ENCODE measurements at places on chromosomes 2 and 18.

GRCh38 chr2:219388907-219389156 lies 1.1 kb upstream of the DNPEP start:
- no peak for DNase-seq

DNA sequence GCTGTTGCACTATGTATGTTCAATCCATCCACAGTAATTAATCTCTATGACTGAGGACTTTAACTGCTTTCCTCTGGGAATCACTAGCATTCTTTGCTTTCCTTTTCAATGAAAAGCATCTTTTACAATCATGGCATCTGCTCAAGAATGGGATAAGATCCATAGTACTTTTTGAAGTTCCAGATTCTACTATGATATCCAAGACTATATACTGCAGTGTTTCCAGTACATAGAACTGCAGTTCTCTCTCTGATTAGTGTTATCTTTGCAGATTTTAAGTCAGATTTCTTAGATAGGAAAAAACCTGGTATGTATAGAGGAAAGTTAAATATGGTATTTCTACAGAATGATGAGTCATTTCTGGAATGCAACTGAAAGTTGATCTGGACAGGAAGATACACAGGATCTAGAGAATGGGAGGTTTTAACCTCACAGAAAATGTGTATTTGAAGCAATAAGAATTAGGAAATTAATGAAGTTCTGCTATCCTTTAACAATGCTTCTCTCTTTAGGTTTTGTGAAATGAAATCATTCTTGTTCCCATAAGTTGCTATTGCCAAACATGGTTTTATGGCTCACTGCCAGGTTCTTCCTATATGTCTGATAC lies 670.7 kb downstream of the ERBB4 start:
- DNase-seq, result no peak

DNA sequence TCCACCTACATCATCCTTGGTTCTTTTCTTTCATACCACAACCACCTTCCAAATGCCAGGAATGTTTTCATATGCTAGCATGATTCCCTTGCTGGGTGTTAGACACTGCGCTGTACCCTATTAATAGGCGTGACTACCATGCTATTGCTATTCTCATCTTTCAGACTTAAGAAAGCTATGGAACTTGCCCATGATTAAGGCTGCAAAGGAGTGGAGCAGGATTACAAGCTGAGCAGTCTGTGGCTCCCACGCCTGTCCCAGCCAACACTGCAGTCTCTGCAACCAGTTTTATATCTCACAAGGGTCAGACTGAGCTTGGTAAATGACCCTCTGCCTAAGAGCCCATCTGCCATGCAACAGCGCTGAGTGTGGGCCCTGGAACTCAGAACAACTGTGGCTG lies 285.7 kb upstream of the POU3F3 start:
- no peak for DNase-seq

GRCh38 chr2:19504400-19505198 lies 146.2 kb upstream of the OSR1 start:
- no peak for DNase-seq

- DNase-seq, result no peak
Observed at GRCh38 chr2:144161061-144161460, 358.9 kb downstream of the ZEB2 start.

DNA sequence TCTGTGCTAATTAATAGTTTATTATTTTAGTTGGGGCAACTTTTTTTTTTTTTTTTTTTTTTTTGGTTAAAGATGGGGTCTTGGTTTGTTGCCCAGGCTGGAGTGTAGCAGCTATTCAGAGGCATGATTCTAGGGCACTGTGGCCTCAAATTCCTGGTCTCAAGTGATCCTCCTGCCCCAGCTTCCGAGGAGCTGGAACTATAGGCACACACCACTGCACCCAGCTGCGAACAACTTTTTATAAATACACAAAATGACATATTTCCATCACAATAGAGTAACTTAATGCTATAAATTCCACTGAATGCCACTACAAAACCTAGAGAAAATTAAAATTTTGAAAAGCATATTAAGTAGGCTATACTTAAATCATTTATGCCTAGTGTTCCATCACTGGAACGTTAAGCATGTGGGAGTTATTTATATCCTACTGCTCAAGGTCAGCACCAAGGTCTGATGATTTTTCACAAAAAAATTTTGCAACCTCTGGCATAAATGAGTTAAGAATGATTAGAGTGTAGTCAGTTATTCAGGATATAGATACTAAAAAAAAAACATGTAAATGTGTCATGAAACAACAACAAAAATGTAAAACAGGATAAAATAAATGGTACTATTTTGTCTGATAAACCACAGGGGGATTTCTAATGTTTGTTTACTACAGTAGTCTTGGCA lies 46.8 kb downstream of the GFPT1 start:
- no peak for DNase-seq
